ENCODE measurements at places on chromosomes 6 and 20.
A peak's percentile ranks its signal among the peaks of the same experiment; 100 is the strongest.

- DNase-seq: no peak
These were observed 47.2 kb downstream of the RFX6 start for GRCh38 chr6:116924245-116924644.

- DNase-seq: no peak
These were observed 113.4 kb upstream of the CEP85L start for GRCh38 chr6:118764766-118765165.

GRCh38 chr6:149864578-149865535 lies 698 bp upstream of the LRP11 start:
- DNase-seq: peak; percentile 61

DNA sequence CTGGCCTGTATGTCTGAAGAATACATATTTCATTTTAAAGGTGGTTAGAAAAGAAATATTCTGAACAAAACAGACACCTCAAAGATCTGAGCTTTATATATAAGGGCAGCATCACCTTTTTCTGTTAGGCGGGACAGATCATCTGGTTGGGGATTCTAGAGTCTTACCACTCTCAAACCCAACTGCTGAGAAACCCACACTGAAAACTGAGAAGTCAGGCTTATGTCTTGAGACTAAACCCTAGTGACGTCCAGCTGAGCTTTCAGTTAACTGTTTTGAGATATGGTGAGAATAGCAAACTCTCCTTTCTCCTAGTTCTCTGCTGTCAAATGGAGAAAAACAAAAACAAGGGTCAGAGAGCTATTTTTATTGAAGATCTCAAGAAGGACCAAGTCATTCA lies 63.7 kb upstream of the CCN6 start:
- no peak for DNase-seq

- no peak for DNase-seq
These were observed 38.4 kb downstream of the VSTM2L start for GRCh38 chr20:37941332-37941731.

- no peak for DNase-seq
These were observed 584.8 kb downstream of the HDGFL1 start for GRCh38 chr6:23154159-23154558.

DNA sequence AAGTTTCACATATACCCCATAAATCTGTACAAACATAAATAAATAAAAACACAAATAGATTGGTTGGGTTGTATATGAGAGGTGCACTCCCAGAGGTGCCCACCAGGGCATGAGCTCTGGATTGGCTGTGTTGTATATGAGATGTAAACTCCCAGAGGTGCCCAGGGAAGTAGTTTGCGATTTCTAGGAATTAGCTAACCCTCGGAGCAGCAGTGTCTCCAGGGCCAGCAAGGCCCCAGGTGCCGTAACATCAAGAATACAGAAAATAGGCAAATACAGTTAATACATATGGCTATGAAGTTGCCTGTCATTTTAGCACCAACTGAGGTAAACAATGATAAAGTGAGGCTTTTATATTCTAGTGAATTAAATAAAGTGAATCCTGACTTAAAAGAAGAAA lies 5.4 kb upstream of the GINM1 start:
- peak; percentile 25 for DNase-seq

- DNase-seq: no peak
These were observed 75.0 kb downstream of the MDGA1 start for GRCh38 chr6:37622646-37623071.

DNA sequence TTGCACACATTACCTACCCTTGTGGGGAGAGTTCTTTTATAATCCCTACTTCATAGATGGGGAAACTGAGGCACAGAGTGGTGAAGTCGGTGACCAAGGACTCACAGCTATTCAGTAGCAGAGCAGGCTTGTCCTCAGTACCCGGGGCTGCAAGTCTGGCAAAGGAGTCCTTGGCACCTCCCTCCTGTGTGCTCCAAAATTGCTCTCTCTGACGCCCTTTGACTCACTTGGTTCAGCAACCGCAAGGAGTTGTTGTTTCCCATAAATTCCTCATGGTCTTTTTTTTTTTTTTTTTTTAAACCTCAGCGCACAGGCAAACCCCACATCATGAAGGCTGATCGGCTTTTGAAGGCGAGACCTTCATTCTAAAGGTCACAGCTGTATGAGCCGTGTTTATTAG lies 143.2 kb downstream of the CEBPB start:
- DNase-seq: no peak

- no peak for DNase-seq
These were observed 169.1 kb downstream of the BMP7 start for GRCh38 chr20:57097245-57097915.

DNA sequence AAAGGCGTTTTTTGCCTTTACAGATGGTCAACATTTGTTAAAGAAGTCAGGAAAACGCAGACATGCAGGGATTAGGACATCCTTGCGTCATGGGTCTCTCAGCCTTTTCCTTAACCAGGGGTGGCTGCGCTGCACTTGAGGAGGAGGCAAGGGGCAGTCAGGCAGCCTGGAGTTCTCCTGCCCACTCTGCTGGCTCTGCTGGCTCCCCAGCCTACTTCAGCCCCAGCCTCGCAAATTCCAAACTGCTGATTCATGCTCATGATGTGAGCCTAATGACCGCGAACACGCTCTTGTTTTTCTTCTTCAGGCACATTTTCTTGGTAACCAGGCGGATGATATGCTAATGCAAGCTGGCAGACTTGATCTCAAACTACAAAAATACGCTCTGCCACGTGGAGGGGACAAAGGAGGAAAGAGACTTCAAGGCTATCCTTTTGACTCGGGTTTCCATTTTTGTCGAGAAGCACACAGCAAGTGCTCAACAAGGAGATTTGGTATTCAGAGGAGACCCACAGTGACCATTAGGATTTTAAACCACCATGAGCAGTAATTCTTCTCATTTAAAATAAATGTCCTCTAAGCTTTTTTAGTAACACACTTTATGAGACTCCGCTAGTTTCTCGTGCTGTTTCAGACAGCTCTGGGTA lies 290.3 kb upstream of the STXBP5 start:
- no peak for DNase-seq

DNA sequence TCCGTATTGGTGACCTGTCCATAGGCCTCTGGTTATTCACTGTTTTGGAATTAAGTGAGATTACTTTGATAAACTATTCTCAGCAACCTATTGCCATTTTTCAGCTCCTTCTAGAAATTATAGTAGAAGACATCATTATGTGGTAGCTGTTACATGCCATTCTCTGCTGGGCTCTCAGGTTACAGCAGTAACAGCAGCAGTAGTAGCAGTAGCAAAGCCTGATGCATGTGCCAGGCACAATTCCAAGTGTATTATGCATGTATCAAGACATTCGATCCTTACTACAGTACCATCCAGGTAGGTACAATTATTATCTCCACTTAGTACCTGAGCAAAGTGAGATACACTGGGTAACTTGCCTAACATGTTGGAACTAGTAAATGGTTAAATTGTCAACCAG lies 74.3 kb downstream of the RPS12 start:
- DNase-seq: no peak

- no peak for DNase-seq
These were observed 19.6 kb upstream of the DSE start for GRCh38 chr6:116351101-116351500.

- DNase-seq: no peak
These were observed 209.3 kb downstream of the ALDH8A1 start for GRCh38 chr6:134740473-134741199.

DNA sequence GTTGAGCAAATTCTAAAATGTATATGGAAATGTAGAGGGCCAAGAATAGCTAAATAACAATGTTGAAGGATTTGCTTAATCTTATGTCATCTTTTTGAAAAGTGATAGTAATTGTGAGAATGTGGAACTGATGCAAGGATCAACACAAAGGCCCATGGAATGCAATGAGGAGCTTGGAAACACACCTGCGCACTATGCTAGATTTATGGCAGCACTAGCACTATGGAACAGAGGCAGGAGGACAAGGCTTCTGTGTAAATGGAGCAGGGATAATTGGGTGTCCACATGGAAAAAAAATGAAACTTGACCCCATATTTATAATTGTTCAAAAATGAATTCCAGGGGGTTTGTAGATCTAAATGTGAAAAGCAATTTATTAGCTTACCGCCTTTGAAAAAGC lies 298.3 kb downstream of the FARS2 start:
- DNase-seq: no peak

- no peak for DNase-seq
These were observed 24.5 kb downstream of the MAP3K5 start for GRCh38 chr6:136767570-136768309.

GRCh38 chr20:6940048-6940447 lies 172.6 kb downstream of the BMP2 start:
- no peak for DNase-seq

GRCh38 chr6:43713643-43714310 lies 26.2 kb upstream of the MRPS18A start:
- no peak for DNase-seq

DNA sequence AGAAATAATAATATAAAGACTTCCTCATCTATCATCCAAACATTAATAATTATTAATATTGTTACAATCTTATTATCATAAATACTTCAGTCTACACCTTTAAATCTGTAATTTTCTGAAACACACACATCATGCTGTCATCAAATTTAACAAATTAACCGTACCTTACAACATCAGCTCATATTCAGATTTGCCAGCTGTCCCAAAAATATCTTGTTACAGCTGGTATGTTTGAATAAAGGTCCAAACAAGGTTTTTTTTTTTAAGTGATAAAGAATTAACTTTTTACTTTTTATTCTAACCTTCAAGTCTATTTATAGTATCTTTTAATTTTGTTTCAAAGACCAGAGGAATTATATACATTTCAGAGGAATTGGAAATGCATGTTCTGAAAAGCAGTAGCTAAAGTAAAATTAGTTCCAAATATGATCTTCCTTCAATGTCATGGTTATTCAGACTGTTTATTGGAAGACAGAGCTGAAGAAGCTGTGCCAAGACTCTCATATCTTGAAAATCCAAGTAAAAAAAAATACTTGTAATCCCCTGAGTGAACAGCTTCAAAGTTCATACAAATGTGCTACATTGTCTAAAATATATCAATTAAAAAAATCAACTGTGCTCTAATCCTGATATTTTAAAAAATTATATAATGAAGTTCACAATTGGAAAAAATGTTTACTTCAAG lies 161.7 kb upstream of the BMP5 start:
- DNase-seq: no peak

DNA sequence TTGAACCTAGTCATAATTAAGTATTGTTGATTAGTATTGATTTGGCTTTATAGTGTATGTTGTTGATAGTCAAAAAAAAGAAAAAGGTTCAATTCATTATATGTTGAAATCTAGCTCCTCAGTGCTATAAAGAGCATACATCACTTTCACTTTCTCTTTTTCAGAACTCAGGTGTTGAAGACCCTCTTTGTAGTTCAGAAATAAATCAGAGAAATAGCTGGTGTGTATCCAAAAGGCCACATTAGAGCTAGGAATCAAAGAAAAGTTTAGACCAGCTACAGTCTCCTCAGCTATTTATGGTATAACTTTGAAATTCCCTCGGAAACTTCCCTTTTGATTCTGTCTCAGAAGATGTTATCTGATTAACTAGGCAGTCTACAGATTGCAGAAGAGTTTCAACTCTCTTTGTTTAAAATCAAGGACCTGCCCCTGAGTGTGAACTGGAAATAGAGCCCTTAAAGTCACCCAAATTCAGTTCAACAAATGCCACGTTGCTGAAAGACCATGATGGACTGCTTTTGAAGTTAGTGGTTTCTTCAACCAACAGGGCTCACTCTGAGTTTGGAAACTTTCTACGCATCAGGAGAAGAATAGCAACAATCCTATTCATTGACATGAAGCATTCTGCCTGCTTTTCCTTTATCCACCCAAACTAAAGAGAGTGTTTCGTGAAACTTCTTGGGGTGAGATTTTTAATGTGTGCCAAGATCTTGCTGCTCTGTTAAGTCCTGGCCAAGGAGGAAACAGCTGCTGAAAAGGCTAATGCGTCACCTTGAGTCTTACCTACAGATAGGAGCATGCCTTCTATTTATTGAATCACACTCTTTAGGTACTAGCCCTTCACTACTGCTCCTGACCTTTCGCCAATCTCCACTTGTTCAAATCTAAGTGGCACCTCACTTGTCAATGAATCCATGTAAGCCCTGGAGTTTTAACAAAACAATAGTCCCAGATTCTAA lies 111.7 kb downstream of the TNFRSF21 start:
- no peak for DNase-seq

- DNase-seq: no peak
These were observed 164.7 kb upstream of the PDE7B start for GRCh38 chr6:135686784-135687301.

GRCh38 chr6:67679566-67680296 lies 955.4 kb upstream of the ADGRB3 start:
- no peak for DNase-seq

- no peak for DNase-seq
These were observed 477.3 kb downstream of the PREX1 start for GRCh38 chr20:48350313-48350988.

DNA sequence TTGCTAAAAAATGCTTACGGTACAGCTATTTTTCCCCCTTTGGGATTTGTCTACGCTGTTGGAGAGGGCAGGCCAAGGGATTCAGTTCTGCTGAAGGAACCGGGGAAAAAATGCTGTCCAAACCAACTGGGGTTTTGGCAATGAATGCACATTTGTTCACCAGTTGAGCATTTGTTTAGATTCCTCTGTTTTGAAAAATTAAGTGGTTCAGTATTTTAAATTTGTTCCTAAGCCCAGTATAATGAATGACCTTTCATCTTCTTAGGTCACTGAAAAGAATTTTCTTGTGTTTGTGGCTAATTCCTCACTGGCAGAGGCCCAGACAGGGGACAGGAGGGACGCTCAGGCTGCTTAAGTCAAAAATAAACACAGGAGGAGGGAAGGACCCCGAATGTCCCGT lies 10.8 kb upstream of the EYA2 start:
- no peak for DNase-seq

- DNase-seq: no peak
These were observed 15.6 kb upstream of the RPS6KA2 start for GRCh38 chr6:166642646-166643045.

DNA sequence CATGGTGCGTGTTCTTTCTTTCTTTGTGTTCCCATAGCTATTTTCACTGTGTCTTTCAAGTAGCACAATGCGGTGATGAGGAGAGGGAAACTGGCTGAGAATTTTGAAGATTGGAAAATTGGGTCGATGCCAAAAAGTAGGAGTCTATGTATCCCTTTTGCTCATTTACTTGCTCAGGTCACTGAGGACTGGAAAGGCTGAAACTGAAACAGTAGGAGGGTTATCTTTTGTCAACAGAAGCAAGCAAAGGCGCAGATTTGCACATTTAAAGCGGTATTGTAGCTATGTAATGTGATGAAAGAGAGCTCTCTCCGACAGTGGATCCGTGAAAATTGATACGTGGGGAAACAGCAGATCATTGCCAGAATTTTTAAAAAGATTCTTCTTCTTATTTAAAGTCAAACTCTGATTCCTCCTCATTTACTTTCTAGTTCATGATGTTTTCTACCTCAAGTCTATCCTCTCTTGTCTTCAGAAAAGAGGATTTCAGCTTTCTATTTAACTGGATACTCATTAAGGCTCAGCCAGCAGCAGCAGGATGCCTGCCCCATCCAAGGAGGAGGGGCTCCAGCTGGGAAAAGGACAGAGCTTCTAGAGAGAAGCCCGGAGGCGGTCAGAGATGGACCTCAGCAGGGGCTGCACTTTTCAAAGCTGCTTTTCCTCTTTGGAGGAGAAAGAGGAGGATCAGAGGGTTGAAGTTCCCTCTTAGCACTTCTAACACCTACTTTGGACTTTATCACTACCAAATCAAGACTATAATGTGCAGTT lies 15.9 kb upstream of the FYN start:
- DNase-seq: no peak

GRCh38 chr20:46073443-46073842 lies 16.3 kb downstream of the NCOA5 start:
- DNase-seq: no peak
